ENCODE measurements at places on chromosomes 4 and X. TPM values are rescaled to one million over a fixed set of nuclear protein-coding genes. Genes with fewer than 3 reads are reported as not detected.

MND1 gene
- 2.7 TPM for total RNA-seq

TLR3 gene
- total RNA-seq = 8.0 TPM

SAGE1 gene
- not detected for total RNA-seq

CYLC1 gene
- not detected for total RNA-seq

DNA sequence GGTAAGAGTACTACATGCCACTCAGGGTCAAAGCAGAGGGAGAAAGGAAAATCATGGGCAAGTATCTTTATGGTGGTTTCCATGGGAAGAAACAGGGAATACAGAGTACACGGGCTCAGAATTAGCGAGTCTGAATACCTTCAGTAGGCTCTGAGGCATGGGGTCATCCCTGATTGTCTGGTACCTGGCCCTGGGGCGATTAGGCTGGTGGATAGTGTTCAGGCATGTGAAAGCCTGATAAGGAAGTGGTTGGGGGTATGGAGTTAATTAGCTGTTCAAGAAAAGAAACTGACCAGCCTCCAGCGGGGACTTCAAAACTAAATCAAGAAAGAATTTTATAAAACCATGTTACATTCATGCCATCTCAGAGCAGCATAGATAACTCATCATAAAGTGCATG is 518.8 kb downstream of the RAB28 start:
- DNase-seq = no peak

- DNase-seq = no peak
These were observed 15.2 kb upstream of the PCYT1B start for GRCh38 chrX:24662352-24662751.

DNA sequence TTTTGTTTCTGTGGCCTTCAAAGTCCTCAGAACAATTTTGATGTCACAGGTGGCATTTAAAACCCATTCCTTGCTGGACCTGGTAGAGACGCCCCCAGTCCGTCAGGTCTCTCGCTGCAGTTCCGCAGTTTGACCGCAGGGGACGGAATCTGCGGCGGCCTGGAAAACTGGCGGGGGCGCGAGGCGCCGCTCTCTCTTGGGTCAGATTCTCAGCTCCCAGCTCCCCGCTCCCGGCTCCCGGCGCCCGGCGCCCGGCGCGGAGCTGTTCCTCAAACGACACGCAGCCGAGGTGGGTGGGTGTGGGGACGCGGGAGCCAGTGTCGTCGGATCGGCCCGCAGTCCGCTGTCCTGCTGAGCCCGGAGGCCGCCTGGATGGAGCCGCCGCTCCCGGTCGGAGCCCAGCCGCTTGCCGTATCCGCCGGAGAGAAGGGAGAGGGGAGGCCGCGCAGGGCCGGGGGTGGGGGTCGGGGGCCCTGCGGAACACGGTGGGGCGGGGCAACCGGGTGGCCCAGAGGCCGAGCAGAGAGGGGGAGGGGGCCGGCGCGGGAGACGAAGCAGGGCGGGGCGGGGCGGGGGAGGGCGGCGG is at the start of gene OCRL:
OCRL (plus strand) TSS at position 192 of the 586 bp plus-strand sequence; CDS start at position 373, 181 bp downstream.
- peak; percentile 92 for DNase-seq

GRCh38 chr4:102447413-102447812 is 53.7 kb upstream of the NFKB1 start:
- DNase-seq = no peak

DNA sequence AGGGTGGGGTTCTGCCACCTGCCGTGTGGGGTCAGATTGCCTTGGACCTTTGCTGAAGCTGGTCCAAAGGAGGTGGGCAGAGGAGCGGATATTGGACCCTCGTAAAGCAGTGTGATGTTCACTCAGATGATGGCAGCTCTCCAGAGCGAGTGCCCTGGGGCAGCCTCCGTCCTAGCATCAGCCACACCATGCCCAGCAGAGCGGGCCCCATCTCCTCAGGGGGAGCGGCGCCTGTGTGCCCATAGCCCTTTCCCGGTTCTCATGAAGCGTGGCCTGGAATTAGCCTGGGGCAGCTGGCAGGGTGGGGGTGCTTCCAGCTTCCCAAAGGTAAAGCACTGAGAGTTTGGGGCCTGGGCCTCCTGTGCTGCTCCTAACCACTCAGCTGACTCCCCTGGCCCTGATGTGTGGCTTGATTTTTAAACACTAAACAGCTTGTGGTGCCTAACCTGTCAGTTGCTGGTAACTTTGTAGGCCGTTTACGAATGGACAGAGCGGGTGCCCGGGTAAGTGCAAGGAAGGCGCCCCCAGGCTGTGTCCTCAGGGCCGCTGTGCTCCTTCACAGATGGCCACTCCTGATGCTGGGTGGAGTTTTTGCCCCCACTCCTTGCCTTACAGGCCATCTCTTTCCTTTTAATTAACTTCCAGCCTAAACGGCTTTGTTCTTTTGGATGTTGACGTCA is 36.0 kb downstream of the NOP14 start:
- peak; percentile 44 for DNase-seq

DNA sequence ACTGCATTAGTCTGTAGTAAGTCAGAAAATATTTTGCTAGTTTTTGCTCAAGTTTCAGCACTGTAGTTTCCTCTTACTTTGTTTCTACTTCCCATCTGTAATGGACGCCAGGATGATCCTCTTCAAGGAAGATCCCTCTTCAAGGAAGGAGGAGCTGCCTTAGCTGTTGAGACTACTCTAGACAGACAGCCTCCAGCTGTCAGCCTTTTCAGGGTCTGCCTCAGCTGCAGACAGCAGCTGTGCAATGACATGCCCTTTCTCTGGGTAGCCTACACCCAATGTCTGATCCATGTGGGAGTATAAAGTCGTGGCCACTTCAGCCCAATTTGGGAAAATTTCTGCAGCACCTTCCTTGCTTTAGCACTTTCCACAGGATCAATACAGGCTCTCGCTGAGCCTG is 281.0 kb upstream of the MAOA start:
- DNase-seq = no peak

- no peak for DNase-seq
These were observed 333.5 kb downstream of the TENM3 start for GRCh38 chr4:182576601-182577289.

DNA sequence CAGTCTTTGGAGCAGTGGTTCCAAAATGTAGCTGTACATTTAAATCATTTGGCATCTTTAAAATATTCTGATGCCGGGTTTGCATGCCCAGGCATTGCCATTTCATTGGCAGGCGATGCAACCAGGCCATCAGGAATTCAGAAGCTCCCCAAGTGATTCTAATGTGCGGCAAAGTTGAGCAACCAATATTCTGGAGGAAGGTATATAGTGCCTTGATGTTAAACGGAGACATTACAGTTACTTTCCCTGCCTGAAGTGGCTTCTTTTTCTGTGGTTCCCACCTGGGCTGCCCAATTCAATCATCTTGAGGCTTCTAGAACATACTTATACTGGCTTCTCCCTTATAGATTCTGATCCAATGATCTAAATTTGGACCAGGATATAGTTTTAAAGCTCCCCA is 68.7 kb upstream of the PGM2 start:
- no peak for DNase-seq

GRCh38 chrX:130916636-130917422 is 13.8 kb upstream of the ENOX2 start:
- DNase-seq = peak; percentile 81

- DNase-seq = no peak
These were observed 156.2 kb upstream of the PPP1R2C start for GRCh38 chrX:42934020-42934726.

DNA sequence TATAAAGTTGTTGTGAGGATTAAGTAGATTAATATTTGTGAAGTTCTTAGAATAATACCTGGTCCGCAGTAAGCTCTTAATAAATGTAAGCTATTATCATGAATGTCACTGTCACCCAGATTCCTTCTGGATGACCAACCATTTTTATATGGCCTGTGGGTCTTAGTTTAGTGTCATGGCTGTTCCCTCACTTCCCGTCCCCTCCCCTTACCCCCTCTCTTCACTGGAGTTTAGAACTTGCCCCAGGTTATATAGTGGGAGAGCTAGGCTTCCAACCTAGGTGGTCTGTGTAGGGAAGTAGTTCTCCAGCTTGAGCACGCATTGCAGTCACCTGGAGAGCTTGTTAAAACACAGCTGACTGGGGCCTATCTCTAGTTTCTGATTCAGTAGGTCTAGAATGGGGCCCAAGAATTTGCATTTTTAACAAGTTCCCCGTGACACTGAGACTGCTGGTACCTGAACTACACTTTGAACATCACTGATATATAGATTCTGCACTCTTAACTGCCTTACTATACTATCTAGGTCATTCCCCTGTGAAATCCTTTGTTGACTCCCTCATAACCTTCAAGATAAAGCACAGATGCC is 66.9 kb upstream of the PLAC1 start:
- DNase-seq = no peak
